ENCODE measurements at places on chromosomes 1 and 21. TPM values are rescaled to one million over a fixed set of nuclear protein-coding genes. Genes with fewer than 3 reads are reported as not detected.

The PSEN2 gene
- 33.3 TPM for total RNA-seq

The PLA2G2D gene
- not detected for total RNA-seq

The FMO2 gene
- 0.08 TPM for total RNA-seq

The TTC22 gene
- total RNA-seq, result 0.10 TPM

DNA sequence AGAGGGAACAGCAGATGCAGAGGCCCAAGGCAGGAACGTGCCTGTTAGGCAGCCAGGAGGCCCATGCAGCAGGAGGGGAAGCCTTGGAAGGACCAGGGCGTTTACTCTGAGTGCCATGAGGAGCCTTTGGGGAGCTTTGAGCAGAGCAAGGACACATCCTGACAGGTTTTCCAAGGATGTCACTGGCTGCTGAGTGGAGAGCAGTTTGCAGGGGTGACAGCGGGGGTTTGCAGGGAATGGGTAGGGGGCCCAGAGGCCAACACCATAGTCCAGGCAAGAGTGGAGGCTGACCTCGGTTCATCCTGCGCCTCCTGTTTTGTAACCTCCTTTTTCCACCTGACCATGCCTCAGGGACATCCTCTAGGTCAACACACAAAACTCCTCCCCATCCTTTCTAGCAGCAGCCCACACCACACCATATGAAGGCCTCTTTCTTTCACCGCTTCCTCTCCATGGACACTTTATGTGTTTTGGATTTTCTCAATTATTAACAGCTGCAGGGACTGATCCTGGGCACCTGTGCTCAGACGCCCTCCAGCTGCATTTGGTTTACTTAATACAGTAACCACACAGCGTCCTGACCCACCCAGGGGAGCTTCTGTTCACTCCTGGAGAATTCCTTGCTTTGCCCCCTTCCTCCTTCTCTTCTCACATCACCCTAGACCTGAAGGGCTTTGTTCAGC is 528.5 kb downstream of the MATN1 start:
- H3K27ac ChIP-seq, result no peak overlapping the region
- no peaks in the 10 kb centered on the region for H3K36me3 ChIP-seq
- H3K4me3 ChIP-seq, result no peak overlapping the region
- no peak for DNase-seq
- H3K4me1 ChIP-seq, result no peaks in the 10 kb centered on the region

- H3K4me1 ChIP-seq, result no peaks in the 10 kb centered on the region
- no peak overlapping the region for H3K4me3 ChIP-seq
- no peak for DNase-seq
- H3K36me3 ChIP-seq, result peaks cover 31% of the 10 kb centered on the region
Observed at GRCh38 chr1:235758931-235759330, 107.8 kb downstream of the LYST start.

GRCh38 chr1:239308701-239309333 is 77.6 kb upstream of the CHRM3 start:
- H3K4me1 ChIP-seq, result no peaks in the 10 kb centered on the region
- peak; percentile 5 for DNase-seq
- H3K36me3 ChIP-seq, result no peaks in the 10 kb centered on the region

GRCh38 chr21:17782051-17782450 is 37.1 kb downstream of the C21orf91 start:
- no peak overlapping the region for H3K27ac ChIP-seq
- no peak overlapping the region for H3K4me3 ChIP-seq
- no peaks in the 10 kb centered on the region for H3K4me1 ChIP-seq
- no peaks in the 10 kb centered on the region for H3K27me3 ChIP-seq

DNA sequence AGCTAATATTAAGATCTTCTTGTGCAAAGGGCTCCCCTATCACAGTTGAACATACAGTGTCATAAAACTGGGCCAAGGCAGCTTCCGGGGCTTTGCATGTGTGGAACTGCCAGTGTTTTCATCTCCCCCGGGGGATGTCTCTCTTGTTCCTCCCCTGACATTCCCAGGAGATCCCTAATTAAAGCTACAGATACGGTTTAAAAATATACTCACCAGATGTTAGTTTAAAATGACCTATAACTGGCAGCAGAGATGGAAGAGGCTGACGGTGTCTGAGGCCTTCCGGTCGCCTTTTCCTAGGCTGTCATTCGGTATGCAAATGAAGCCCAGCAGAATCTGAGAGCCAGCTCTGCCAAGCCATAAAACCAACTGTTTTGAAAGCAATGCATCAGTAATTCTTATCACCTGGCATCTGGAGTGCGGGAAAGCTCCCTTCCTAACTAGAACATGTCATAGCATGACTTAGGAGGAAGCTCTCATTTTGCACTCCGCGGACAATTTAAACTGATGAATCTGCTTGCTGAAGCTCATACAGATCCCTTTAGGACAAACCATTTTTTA is 436.5 kb upstream of the VAMP3 start:
- DNase-seq, result no peak
- H3K36me3 ChIP-seq, result no peaks in the 10 kb centered on the region
- H3K27ac ChIP-seq, result no peak overlapping the region

GRCh38 chr1:172895050-172895460 is 155.7 kb downstream of the TNFSF18 start:
- no peak overlapping the region for H3K27ac ChIP-seq
- H3K4me3 ChIP-seq, result no peak overlapping the region
- H3K27me3 ChIP-seq, result no peaks in the 10 kb centered on the region
- H3K4me1 ChIP-seq, result no peaks in the 10 kb centered on the region

DNA sequence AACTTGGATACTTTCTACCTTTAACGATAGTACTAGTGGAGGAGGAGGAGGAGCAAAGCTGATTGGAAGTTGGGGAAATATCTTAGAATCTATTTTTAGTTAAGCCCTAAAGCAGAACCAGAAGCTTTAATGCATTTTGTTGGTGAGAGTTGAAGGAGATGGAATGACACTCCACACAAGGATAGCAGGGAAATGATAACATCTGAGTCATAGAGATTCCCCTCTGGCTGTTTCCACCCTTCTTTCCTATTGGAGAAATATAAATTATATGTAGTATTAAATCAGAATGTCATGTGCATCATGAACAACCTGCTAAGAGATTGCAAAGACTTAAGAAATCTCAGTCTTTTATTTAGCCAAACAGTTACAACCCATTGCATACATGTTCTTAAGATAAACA is 1357.7 kb downstream of the NCAM2 start:
- H3K4me1 ChIP-seq, result no peaks in the 10 kb centered on the region
- H3K27me3 ChIP-seq, result no peaks in the 10 kb centered on the region
- H3K4me3 ChIP-seq, result no peak overlapping the region
- H3K27ac ChIP-seq, result no peak overlapping the region
- DNase-seq, result no peak

DNA sequence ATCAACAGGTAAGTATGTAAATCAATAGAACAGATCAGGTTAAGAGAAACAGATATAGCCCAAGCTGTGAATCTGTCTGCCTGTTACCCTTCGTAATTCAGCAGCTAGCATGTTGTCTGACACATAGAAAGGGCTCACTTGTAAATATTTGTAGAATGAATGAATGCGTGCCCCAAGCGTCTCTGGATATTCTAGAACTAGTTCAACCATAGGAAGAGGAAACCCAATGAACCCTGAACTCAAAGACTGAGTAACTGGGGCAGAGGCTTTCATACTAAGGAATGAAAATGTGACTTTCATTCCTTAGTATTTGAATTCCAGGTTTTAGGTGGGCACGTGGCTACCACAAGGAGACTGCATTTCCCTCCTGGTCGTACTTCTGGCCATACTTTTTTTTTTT is 60.1 kb upstream of the SMYD2 start:
- H3K27me3 ChIP-seq, result peaks cover 24% of the 10 kb centered on the region
- no peak overlapping the region for H3K27ac ChIP-seq
- DNase-seq, result no peak
- no peak overlapping the region for H3K4me3 ChIP-seq
- no peaks in the 10 kb centered on the region for H3K36me3 ChIP-seq

DNA sequence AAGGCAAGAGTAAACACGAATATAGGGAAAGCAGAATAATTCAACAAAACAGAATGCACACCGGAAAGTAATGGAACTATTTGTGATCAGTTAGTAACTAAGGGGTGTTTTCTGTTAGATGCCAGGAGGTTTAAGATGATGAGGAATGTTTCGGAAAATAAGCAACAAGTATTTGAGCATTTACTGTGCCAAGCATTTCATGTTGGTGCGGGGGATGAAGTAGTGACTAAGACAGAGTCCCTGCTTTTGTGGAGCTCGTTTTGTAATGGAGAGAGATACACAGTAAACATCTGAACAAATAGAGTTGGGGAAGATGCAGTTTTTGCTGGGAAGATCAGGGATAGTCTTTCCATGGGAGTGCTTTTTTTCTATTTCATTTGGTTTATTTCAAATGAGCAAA is 78.7 kb downstream of the DYRK1A start:
- H3K27ac ChIP-seq, result no peak overlapping the region
- H3K4me1 ChIP-seq, result peaks cover 6% of the 10 kb centered on the region
- H3K36me3 ChIP-seq, result no peaks in the 10 kb centered on the region
- no peak overlapping the region for H3K4me3 ChIP-seq

DNA sequence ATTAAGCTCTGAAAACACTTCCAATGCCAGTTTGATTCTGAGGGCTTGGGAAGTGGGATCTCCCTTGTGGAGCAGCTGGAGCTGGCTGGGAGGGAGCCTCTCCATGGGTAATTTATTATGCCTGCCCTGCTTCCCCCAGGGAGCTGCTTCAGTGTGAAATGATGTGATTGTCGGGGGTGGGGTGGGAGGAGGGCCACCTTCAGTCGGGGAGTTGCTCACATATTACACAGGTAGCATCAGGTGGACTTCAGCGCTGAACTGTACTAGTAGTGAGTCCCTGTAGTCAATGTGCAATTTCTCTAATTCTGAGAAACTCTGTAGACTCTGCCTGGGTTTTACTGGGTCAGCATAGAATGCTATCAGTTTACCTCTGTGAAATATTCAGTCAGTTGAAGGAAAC is 12.8 kb downstream of the PLA2G2E start:
- no peaks in the 10 kb centered on the region for H3K4me1 ChIP-seq
- H3K27ac ChIP-seq, result no peak overlapping the region
- no peak for DNase-seq
- H3K36me3 ChIP-seq, result peaks cover 11% of the 10 kb centered on the region
- H3K27me3 ChIP-seq, result no peaks in the 10 kb centered on the region

DNA sequence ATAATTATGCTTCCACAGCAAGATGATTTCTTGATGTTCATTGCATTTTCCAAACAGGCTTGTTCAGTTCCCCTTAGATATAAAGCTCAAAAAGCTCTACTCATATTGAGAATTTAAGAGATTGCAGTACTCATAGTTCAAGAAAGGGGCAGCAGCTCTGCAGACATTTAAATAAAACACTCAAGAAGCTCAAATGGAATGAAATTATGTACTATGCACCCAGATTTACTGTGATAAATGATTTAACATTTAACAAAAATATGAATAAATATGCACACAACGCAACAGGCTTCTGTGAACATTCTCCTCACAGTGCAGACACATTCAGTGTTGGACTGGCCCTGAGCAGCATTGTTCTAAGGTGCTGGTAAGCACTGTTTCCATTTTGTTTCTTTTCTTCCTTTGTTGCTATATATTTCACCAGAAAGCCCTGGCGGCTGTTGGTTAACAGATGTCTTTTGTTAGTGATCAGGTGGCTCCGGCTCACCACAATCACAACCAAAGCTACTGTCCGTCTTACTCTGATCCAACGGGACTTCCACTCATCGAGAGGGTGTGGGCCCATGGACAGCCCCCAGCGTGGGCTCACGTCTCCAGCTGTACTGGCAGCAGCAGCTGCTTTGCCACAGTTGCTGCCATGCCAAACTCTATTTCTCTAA is 1440.3 kb downstream of the NCAM2 start:
- H3K27ac ChIP-seq, result no peak overlapping the region
- H3K4me3 ChIP-seq, result peak overlapping the region; percentile 18
- no peaks in the 10 kb centered on the region for H3K36me3 ChIP-seq
- no peaks in the 10 kb centered on the region for H3K27me3 ChIP-seq
- no peak for DNase-seq

- no peak for DNase-seq
- no peaks in the 10 kb centered on the region for H3K36me3 ChIP-seq
- H3K4me1 ChIP-seq, result peaks cover 3% of the 10 kb centered on the region
- peak overlapping the region; percentile 58 for H3K4me3 ChIP-seq
- H3K27ac ChIP-seq, result no peak overlapping the region
Observed at GRCh38 chr1:1116701-1117468, 996 bp upstream of the C1orf159 start.

- DNase-seq, result no peak
- no peaks in the 10 kb centered on the region for H3K27me3 ChIP-seq
- H3K27ac ChIP-seq, result no peak overlapping the region
- H3K4me1 ChIP-seq, result no peaks in the 10 kb centered on the region
- no peak overlapping the region for H3K4me3 ChIP-seq
Observed at GRCh38 chr21:39523399-39523798, 71.6 kb downstream of the SH3BGR start.

GRCh38 chr1:161935264-161935663 is 88.4 kb downstream of the OLFML2B start:
- H3K27ac ChIP-seq, result no peak overlapping the region
- no peak for DNase-seq
- no peak overlapping the region for H3K4me3 ChIP-seq
- no peaks in the 10 kb centered on the region for H3K36me3 ChIP-seq
- H3K4me1 ChIP-seq, result no peaks in the 10 kb centered on the region

- H3K27ac ChIP-seq, result no peak overlapping the region
- H3K36me3 ChIP-seq, result no peaks in the 10 kb centered on the region
- DNase-seq, result no peak
- no peak overlapping the region for H3K4me3 ChIP-seq
- no peaks in the 10 kb centered on the region for H3K4me1 ChIP-seq
Observed at GRCh38 chr21:31233711-31234110, 110.3 kb downstream of the TIAM1 start.

GRCh38 chr1:217369271-217369981 is 261.5 kb downstream of the GPATCH2 start:
- no peaks in the 10 kb centered on the region for H3K36me3 ChIP-seq
- no peaks in the 10 kb centered on the region for H3K27me3 ChIP-seq
- no peak for DNase-seq
